ENCODE measurements at places on chromosomes 3 and 15. TPM values are rescaled to one million over a fixed set of nuclear protein-coding genes. Genes with fewer than 3 reads are reported as not detected.

DNA sequence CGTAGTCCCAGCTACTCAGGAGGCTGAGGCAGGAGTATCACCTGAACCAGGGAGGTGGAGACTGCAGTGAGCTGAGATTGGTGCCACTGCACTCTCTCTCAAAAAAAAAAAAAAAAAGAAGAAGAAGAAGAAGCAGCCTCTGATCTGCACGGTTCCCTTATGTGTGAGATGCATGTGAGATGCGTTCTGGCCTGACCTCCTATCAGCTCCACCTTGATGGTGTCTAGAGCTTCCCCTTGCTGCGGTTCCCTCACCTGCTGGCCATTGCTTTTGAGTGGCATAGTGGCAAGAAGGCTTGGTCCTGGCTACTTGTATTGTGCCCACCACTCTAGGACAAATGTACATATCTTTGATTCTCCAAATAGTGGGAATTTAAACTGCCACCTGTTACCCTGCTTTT, 49.4 kb upstream of the CFAP161 start:
- DNase-seq: no peak

- peak; percentile 5 for DNase-seq
These were observed 848 bp upstream of the CADPS start for GRCh38 chr3:62876064-62876463.

DNA sequence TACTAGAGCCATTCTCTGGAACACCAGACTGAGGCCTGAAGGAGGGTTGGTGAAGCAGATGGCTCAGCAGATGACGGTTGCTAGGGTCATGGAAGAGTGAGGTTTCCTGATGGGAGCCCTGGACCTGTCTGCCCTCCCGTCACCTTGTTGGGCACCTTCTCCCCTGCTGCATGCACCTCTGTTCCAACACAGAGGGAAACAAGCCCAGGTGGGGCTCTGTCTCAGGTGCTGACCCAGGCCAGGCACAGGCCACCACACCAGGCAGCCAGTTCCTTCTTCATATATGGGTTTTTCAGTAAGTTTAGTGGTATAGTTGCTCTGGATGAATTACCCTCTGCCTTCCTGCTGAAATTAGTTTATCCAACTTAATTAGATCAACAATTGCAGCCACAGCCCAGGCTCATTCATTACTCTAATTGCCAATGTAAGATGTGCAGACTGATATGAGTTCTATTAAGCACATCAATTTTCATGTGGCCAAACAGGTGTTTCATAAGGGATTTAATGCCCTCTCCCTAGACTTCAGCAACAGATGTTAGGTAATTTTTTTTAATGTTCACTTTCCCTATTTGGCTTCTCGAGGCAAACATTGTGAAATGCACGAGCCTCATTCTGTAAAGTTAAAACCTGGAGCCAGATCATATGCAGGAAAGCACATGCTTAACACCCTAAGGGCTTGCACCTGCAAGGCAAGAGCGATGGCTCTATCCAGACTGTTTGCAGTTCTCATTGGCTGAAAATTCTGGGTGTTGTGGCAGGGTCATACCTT, 174.8 kb downstream of the CHDH start:
- DNase-seq: no peak

GRCh38 chr3:194632809-194633348, 340 bp downstream of the TMEM44 start:
- no peak for DNase-seq

DNA sequence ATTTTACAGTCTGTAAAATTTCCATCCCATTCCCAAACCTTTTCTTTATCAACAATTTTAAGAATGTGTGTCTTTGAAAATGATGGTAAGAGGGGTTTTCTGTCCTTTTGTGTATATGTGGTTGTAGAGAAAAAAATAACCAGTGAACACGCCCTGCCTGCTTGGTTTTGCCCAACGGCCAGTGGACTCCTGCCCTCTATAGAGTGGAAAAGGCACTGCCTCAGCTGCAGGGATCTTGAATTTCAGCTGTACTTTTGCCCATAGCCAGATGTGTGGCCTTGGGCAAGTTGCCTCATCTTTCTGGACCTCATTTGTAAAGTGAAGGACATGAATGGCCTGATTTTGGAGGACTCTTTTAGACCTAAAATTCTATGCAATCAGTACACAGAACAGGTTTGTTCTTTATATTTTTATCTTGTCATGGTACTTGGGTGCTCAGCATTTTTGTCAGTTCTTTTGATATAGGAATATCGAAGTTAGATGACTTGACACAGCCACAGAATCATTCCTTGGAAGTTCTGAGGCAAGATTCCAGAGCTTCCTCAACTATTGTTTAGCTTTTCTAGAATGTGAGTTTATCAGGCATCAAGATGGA, 81.0 kb downstream of the CLDN11 start:
- DNase-seq: peak; percentile 4

GRCh38 chr3:29333576-29333975, 52.7 kb downstream of the RBMS3 start:
- no peak for DNase-seq

DNA sequence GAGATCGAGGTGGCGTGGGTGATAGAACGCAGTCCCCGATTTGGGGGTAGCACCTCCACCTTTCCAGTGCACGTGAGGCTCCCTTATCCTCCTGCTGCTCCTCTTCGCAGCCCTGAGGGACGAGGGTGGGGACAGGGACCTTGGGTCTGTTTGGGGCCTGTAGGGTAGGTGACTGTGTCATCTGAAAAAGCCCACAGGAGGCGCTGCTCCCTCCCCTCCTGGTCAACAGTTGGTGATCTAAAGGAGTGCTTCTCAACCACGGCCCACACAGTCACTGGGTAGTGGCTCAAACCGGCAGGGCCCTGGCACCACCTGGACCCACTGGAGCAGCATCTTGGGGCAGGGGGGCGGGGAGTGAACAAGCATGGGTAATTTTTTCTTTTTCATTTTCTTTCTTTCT, 7.1 kb downstream of the LRRK1 start:
- DNase-seq: no peak

DNA sequence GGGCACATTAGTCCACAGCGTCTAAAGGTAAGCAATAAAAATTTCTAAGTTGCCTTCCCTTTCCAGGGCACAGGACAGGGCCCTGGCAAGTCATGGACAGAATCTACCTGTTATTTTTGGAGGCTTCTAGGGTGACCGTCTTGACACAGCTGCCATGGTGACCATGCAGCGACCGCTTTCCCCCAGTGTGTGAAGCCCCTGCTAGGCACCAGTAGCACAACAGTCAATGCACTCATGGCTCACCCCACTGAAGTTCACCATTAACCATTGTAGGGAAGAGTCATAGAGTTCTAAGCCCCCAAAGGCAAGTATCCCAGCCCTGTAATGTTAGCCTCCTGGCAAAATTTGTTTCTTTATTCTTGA, 43.8 kb upstream of the SLCO2A1 start:
- no peak for DNase-seq

DNA sequence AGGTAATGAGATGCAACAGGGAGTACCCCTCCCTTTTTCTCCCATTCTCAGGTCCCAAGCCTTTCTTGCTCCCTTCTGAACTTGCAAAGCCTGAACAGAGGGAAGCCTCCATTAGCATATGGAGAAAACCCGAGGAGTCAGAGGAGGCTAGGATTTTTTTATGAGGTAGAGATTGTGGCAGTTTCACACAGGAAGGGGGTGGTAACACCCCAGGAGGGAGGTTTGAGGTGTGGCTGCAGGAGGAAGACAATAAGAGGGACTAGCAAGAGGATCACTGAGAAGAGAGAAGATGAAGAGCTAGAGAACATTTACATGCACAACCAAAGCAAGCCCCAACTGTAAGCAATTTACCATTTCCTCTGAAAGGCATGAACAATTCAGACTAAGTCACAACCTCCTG, 322.7 kb downstream of the SV2B start:
- no peak for DNase-seq

DNA sequence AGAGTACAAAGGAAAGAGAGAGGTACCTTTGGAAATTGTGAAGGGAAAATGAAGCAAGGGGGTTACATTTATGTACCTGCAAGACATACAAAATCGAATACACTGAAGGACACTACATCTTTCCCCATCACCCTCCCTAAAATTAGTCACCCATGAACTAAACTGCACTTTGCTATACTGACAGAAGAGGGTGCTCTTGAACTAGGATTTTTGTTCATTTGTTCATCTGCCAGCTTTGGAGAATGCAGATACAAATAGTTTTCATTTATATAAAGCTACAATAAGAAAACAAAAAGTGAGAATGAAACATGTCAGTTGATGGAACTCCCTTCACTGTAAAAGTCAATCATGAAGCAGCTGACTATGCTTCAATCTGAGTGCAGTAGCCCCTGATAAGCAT, 55.7 kb downstream of the PCCB start:
- DNase-seq: peak; percentile 19

GRCh38 chr3:126112531-126113237, 28.8 kb upstream of the SLC41A3 start:
- no peak for DNase-seq

GRCh38 chr3:71657831-71658530, 67.2 kb downstream of the EIF4E3 start:
- no peak for DNase-seq

- no peak for DNase-seq
These were observed 91.9 kb upstream of the NSMCE3 start for GRCh38 chr15:29361560-29361959.

- DNase-seq: no peak
These were observed 183.8 kb downstream of the THRB start for GRCh38 chr3:24310887-24311286.

DNA sequence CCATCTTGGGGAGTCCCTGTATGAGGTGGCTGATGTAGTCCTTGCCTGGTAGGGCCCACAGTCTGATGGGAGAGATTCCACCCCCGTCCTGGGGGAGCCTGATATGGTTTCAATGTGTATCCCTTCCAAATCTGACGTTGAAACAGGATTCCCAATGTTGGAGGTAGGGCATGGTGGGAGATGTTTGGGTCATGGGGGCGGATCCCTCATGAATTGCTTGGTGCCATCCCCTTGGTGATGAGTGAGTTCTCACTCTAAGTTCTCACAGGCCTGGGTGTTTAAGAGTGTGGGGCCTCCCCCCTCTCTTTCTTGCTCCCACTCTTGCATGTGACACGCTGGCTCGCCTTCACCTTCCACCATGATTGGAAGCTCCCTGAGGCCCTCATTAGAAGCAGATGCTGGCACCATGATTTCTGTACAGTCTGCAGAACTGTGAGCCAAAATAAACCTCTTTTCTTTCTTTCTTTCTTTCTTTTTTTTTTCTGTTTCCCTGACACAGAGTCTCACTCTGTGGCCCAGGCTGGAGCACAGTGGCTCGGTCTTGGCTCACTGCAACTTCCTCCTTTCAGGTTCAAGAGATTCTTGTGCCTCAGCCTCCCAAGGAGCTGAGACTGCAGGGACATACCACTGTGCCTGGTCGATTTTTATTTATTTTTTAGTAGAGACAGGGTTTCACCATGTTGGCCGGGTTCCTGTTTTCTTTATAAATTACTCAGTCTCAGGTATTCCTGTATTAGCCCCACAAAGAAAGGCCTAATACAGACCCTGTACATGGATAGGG, 28.6 kb downstream of the ITGA11 start:
- DNase-seq: no peak

DNA sequence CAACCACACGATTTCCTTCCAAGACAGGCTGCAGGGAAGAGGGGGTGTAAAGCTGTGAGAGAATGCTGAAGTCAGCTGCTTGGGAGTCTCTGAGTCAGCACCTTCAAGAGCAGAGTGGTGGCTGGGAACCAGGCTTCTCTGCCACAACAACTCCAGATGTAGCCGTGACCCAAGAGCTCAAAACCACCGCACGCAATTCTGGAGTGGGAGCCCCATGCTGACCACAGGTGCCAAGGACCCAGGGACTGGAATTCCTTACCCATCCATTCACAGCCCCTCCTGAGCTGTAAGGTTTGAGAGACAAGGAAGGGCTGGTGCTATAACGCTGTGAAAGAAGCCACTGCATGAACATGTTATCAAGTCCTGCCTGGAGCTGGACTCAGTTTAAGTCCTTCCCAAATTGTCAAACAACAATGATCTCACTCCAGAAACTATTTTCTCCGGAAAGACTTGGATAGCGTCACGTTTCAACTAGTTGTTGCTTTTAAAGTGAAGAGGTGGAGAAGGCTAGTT, 61.4 kb downstream of the UMPS start:
- no peak for DNase-seq

- DNase-seq: no peak
These were observed 67.9 kb upstream of the OCA2 start for GRCh38 chr15:28167042-28167441.

GRCh38 chr3:178202194-178202593, 334.0 kb upstream of the KCNMB2 start:
- no peak for DNase-seq

- DNase-seq: no peak
These were observed 66.7 kb downstream of the BBX start for GRCh38 chr3:107589454-107589853.

GRCh38 chr3:52190294-52191074, 7.5 kb upstream of the ALAS1 start:
- no peak for DNase-seq

DNA sequence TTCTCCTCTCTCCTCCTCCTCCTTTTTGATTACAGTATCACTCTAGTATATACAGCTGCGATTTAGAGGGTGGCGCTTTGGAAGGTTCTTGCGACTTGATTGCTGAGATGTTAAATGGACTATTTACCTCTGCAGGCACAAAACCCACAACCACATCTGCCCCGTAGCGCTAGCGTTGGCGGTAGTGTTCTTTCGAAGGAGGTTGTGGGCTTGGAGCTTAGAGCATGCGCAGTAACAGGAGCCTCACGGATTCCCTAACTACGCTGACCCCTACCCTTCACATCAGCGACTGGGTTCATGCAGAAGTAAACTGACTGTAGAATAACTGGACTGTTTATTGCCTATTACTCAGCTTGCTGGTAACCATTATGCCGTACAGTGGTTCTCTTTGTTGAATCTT, 58.0 kb downstream of the CGGBP1 start:
- no peak for DNase-seq

GRCh38 chr15:88603885-88604284, 17.3 kb upstream of the AEN start:
- no peak for DNase-seq

KBTBD8 gene
- total RNA-seq: 20.4 TPM

NR1I2 gene
- total RNA-seq: 0.25 TPM

HYKK gene
- 2.8 TPM for total RNA-seq

CORO2B gene
- total RNA-seq: not detected

PROK2 gene
- total RNA-seq: 0.24 TPM

FRMD5 gene
- 0.60 TPM for total RNA-seq

ACAD11 gene
- total RNA-seq: 40.9 TPM

UBA7 gene
- total RNA-seq: 93.5 TPM

All from activated T-cell treated with anti-CD3 and anti-CD28 coated beads, Interleukin-2, amount 50 U/mL, for 72 hours (primary cell).